ENCODE measurements at places on chromosomes 4 and X.

- peak; percentile 66 for DNase-seq
Measured at GRCh38 chrX:123424546-123424945, 240.5 kb downstream of the GRIA3 start.

- DNase-seq = peak; percentile 56
Measured at GRCh38 chrX:136146614-136147314, 569 bp upstream of the FHL1 start.

- DNase-seq = peak; percentile 71
Measured at GRCh38 chr4:105061136-105061696, 85.5 kb upstream of the TET2 start.

GRCh38 chr4:101200561-101200960 is 146.8 kb downstream of the PPP3CA start:
- DNase-seq = peak; percentile 64

- no peak for DNase-seq
Measured at GRCh38 chrX:129188231-129188630, 335.1 kb downstream of the SMARCA1 start.

DNA sequence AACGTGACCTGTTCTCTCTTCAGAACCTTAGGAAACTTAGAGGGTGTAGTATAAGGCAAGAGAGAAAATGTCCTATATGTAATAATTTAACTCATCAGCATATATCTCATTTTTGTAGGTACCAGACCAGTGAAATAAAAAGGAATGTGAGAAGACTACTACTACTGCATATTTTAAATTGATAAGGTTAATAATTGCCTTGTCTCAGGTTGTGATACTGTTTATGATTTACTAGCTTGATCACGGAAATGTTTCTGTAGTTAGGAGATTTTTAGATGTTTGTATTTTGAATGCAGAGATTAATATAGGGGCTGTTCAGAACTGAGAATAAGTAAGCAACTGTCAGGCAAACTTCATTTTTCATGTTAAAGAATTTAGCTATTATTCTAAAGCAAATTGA is 1563.4 kb downstream of the C4orf33 start:
- no peak for DNase-seq

DNA sequence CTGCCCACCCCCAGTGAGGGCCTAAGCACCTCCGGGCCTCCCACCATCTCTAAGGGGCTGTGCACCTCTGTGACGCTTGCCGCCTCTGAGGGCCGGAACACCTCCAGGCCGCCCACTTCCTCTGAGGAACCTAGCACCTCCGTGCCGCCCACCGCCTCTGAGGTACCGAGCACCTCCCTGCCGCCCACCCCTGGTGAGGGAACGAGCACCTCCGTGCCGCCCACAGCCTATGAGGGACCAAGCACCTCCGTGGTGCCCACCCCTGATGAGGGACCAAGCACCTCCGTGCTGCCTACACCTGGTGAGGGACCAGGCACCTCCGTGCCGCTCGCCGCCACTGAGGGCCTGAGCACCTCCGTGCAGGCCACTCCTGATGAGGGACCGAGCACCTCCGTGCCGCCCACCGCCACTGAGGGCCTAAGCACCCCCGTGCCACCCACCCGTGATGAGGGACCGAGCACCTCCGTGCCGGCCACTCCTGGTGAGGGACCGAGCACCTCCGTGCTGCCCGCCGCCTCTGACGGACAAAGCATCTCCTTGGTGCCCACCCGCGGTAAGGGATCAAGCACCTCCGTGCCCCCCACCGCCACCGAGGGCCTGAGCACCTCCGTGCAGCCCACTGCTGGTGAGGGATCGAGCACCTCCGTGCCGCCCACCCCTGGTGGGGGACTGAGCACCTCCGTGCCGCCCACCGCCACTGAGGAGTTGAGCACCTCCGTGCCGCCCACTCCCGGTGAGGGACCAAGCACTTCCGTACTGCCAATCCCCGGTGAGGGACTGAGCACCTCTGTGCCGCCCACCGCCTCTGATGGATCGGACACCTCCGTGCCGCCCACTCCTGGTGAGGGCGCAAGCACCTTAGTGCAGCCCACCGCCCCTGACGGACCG is 977 bp downstream of the MAGEE1 start:
- peak; percentile 2 for DNase-seq

- DNase-seq = no peak
Measured at GRCh38 chr4:55437356-55437796, 41.6 kb downstream of the TMEM165 start.

GRCh38 chr4:5568931-5569330 is 139.4 kb downstream of the EVC2 start:
- DNase-seq = no peak

DNA sequence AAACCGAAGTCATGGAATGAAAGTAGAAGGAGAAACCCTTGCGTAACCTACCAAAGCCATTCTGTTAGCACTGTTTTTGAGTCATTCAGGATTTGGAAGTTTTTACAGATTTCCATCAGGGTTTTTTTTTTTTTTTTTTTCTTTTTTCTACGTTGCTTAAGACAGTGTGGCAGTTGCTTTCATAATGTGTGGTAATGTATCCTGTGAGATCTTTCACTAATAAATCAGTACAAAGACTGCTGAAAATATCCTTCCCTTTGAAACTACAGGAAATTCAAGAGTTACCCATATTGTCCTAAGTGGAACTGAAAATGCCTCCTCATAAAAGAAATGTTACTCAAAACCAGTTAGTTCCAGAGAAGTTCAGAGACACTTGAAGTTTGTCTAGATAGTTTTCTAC is 137.8 kb downstream of the RAPGEF2 start:
- DNase-seq = no peak

GRCh38 chrX:129762448-129762847 is 17.3 kb upstream of the SASH3 start:
- no peak for DNase-seq

- DNase-seq = no peak
Measured at GRCh38 chr4:93982255-93982654, 153.7 kb downstream of the ATOH1 start.

- no peak for DNase-seq
Measured at GRCh38 chr4:151627491-151627890, 133.3 kb downstream of the GATB start.

DNA sequence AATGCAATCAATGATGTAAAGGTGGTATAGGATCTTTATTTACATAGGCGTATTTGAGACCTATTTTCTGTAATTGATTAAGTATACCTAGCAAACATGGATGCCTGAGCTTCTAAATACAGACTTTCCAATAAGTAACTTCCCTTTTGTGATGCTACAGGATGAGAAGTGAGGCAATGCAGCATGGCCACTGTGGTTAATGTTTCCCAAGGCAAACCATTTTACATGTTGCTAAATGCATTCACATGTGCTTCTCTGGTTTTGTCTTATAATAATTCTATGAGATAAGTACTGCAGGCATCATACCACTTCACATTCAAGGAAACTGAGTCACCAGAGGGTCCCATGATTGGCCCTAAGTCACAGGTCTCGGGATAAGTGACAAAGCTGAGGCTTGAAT is 35.7 kb upstream of the NKX3-2 start:
- DNase-seq = no peak

GRCh38 chr4:112853662-112854256 is 195.7 kb upstream of the ANK2 start:
- DNase-seq = no peak

DNA sequence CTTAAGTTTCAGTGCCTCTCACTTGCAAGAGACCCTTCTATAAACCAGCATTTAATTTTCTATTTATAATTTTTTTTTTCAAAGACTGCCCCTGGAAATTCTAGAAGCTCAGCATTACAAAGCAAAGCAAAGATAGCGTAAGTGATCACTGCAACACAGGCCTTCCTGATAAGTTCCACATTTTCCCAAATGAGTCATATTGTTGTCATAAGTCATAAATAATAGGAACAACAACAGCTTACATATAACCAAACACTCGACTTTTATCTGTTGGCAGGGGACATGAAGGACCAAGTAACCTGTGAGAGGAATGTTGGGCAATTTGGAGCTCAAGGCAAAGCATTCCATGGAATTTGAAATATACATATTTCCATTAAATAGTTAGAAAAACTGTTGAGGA is 815.5 kb downstream of the DMD start:
- no peak for DNase-seq

- no peak for DNase-seq
Measured at GRCh38 chr4:16820329-16820728, 78.1 kb downstream of the LDB2 start.

DNA sequence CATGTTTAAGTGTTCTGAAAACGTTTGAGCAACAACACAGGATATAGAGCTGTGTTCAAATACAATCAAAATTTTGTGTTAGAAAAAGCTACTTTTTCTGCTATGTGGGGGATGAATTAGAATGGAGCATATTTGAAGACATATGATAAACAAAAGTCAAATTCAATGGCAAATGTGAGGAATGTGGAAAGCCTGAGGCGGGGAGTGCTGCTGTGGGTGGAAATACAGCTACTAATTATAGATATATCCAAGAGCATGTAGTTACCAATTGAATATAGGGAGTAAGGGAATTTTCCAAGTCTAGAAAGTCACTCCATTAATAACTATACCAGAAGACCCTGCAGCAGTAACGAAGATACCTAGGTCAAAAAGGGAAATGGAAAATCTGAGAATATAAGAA is 2370.4 kb upstream of the TENM3 start:
- no peak for DNase-seq

DNA sequence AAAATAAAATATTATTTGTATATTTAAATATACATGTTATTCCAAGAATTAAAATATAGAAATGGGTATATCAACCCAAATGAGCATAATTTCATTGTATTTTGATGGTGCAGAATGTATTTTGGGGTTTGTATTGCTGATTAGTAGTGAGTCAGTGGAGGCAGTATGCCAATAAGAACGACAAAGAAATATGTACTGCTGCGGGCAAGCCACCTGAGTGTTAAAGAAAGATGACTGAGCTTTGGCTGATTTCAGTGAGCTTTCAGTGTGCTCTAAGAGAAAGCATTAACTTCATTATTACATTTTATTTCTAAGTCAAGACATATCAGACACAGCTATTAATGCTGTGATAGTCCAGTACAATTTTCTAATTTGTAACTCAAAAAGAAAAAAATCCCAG is 297.8 kb downstream of the ANK2 start:
- DNase-seq = peak; percentile 19

- peak; percentile 10 for DNase-seq
Measured at GRCh38 chr4:177376024-177376423, 66.2 kb downstream of the AGA start.

GRCh38 chr4:173367946-173368345 is 2.8 kb upstream of the SAP30 start:
- DNase-seq = peak; percentile 12
